ENCODE measurements at places on chromosomes 2 and 18.

GRCh38 chr2:69955029-69955428, 6.4 kb downstream of the ASPRV1 start:
- DNase-seq: no peak

GRCh38 chr18:76263046-76264005, 231.7 kb downstream of the ZNF516 start:
- no peak for DNase-seq

GRCh38 chr2:232102380-232102779, 140.9 kb downstream of the DIS3L2 start:
- no peak for DNase-seq

DNA sequence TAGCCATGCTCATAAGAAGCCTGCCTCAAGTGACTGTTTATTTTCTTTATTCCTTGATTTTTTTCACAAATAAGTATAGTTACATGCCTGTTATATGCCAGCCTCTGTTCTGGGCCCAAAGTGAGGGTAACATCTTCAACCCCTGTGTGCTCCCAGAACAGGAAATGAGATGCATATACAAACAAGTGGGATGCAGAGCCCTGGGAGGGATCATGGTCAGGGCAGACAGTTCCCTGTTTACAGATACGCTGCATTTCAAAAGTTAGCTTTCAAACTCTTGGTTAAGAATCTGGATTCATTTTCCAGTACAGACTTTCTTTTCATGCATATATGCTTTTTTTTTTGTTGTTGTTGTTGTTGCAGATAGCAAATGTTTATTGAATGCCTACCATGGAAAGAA, 24.4 kb downstream of the GPR39 start:
- DNase-seq: no peak

DNA sequence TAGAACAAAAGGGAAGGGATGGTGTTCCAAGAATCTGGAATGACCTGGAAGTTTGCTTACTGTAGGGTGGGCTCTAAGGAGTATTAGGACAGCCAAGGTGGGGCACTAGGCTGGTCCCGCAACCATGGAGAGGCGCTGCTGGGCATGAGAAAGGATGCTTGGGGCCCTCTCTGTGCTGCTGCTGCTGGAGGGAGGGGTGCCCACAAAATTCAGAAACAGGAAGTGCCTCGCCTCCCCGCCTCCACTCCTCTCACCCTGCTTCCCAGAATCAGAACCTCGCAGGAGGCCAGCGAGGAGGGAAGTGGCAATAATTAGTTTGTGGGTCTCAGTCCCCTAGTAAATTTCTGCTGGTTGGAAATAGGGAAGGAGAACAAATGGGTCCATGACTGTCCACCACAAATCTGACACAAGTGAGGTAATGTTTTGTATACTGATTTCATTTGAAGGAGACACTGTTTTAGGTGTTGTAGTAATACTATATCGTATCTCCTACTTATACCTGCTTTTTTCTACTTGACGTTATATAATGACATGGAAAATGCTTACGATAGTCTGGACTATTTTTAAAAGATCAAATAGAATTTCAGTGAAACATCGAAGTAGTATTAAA, 7.9 kb upstream of the PDCL3 start:
- DNase-seq: peak; percentile 17

DNA sequence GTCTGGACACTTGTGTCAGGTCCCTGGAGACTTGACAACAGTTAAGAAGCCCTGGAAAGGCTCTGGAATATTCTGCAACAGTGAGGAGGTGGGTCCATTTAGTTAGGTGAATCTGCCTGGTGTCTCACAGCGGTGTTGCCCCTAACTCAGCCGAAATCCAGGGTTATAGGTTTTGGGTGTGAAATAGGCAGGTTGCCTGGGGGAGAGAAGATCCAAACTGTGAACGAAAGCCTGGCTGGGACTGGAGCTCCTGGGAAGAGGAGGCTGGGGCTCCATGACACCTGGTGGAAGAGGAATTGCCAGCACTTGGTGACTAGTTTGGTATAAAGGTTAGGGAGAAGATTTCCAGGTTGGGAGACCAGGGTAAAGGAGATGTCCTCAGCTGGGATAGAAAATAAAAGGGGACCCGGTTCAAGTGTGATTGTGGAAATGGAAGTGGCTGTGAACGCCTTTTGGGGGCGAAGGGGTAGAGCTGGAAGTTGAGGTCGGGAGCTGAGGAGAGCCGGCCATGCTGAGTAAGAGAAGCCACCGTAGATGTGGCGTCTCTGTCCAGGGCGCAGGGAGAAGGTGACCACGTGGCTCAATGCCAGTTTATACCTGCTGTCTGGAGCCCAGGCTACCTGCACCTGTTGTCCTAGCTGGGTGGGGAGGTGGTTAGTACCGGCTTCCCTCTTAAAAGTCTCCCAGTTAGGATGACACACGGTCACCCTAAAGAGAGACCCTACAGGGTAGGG, 3.0 kb upstream of the GAREM2 start:
- DNase-seq: no peak

DNA sequence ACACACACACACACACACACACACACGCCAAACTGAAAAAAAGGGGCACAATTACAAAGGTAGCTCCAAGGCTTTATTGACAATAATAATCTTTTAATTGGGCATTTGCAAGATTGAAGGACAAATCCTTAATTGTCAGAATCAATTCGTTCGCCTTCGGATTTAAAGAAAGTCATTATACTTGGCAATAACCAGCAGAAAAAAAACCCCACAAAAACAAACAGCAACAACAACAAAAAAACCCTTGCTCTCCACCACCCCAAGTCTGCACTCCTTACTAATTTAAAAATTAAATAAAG, 1.8 kb upstream of the HOXD8 start:
- no peak for DNase-seq
